ENCODE measurements at places on chromosomes 6 and 20.

GRCh38 chr6:170146640-170147039 lies 144.2 kb downstream of the DLL1 start:
- DNase-seq, result no peak

DNA sequence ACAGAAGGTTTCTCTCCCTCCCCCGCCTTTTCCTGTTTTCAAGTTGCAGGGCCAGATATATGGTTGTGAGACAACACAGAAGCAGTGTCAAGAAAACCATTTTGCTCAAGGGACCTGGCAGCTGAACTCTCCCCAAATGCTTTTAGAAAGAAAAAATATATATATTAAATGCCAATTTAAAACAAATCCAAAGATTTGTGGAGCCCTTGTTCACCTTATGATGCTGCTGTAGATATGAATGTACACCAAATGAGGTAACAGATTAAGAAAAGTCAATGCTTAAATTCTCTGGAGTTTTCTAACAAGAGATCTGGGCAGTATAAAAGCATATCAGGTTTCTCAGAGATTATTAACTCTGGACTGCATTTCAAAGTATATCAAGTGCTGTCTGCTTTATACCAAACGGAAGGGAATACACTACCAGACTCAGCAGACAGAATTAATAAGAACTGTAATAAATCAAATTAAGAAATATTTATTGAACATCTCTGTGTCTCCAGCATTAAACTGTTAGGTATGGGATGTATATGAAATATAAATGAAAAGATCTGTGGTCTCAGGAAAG lies 357.5 kb downstream of the HDGFL1 start:
- no peak for DNase-seq

- DNase-seq, result no peak
These were observed 10.7 kb downstream of the MAPRE1 start for GRCh38 chr20:32830437-32830836.

- no peak for DNase-seq
These were observed 51.6 kb upstream of the GTSF1L start for GRCh38 chr20:43778375-43778774.

DNA sequence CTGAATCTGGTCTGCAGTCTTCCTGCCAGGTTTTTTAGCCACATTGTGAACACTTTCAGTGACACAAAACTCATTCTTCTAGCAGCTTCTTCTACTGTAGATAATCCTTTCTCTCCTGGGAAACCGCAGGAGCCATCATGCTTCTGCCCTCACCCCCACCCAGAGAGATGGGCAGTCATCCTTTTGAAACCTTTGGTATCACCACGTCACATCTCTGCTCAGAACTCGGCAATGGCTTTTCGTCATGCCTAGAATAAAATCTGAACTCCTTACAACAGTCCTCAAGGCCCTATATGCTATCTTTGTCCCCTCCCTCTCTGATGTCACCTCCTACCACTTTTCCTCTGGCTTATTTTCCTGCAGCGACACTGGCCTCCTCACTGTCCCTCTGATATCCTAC lies 46.4 kb upstream of the ZNFX1 start:
- DNase-seq, result no peak

DNA sequence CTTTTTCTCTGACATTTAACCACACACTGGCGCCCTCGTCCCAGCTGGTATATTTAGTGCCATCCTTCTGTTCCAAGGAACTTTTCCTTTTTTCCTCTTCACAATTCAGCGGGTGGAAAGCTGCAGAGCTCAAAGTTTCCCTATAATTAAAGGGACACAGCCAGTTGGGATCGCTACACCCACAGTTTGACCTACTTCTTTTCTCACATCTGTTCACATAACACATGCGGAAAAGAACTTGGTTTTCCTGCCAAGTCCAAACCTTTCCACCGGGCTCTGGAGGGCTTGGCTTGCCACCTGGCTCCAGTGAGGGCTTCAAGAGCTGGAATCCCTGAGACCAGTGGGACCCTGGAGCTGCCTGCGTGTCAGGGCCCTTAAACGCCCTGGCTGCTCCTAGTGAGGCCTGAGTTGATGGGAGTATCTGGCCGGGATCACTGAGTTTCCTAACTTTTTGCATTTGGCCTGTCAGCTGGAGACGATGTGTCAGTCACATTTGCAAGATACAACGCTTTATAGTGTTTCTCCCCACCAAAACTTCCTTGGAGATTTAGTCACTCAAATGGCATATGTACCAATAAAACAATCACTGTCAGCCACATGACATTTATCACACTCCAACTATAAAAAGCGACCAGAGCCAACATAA lies 176.0 kb downstream of the SASH1 start:
- no peak for DNase-seq

GRCh38 chr6:139449611-139450000 lies 75.2 kb upstream of the CITED2 start:
- DNase-seq, result no peak

DNA sequence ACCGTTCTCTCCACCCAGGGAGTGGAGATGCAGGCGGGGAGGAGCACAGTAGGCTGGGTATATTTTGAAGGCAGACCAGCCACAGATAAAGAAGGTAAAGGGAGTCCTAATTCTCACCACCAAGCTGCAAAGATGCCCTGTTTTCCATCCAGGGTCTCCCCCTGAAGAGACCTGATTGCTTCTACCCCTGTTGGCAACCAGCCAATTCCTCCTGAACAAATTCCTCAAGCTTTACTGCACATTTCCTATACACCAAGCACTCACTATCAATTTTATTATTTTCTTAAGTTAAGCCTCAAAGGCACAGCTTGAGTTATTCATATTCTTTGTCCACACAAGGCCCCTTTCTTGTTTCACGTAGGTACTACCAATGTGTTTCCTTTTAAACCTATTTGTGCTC lies 214.4 kb downstream of the EYA2 start:
- no peak for DNase-seq

DNA sequence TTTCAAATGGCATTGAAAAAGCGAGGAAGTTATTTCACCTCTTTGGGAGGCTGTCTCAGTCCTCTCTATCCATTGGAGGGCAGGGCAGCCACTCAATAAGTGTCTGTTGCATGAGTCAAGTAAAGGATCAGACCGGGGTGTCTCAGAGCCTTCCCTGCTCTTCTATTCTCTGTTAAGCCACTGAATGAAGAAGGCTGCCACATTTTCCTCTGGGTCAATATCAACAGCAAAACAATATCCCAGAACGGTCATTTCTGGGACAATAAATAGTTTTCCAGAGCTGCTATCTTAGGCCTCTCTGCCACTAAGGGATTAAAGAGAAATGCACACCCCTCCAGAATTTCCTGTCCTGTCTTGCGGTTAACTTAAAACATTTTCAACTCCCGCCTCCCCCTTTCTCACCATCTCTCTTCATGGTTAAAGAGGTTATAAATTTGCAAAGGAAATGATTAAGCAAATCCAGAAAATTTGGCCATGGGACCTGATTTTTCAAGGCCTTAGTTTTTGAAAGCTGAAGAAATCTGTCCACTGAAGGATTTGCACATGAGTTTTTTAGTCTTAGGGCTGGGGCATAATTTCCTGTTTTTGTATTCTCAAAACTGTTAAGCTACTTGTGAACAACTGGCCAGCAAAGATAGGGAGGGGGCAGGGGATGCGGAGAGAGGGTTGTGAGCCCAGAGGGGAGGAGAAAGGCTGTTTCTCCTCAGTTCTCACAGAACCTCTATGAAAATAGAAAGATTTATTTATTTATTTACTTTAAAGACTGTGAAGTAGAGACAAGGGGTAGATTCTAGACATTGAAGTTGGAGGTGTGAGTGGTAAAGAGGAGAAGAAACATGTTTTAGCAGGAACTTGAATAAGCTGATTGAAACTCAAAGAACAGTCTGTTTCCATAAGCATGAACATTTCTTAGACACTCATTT lies 135.7 kb downstream of the BCAS1 start:
- no peak for DNase-seq

DNA sequence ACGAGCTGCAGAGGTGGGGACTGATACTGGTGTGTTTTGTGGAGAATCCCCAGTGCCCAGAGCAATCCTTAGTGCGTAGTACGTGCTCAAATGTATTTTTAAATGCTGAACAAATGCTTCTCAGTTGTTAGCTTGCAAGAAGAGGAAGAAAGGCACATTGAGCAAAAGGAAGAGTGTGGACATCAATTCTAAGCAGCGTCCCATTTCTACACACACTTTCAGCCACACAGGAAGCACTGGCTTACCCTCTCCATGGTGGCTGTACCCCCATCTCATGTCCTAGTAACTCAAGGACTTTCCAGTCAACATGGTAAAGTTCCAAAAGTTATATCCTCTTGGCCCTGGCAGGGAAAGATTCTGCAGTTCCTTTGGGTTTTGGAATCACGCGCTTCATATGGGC lies 98.8 kb upstream of the NXT1 start:
- DNase-seq, result no peak

- no peak for DNase-seq
These were observed 130.8 kb upstream of the SASH1 start for GRCh38 chr6:148211777-148212324.

- DNase-seq, result no peak
These were observed 46.8 kb downstream of the PCNA start for GRCh38 chr20:5072756-5073659.

- DNase-seq, result no peak
These were observed 54.6 kb upstream of the UBR2 start for GRCh38 chr6:42509256-42509655.

Data from NCI-H187 (cell line).